ENCODE measurements at places on chromosomes 13 and 19.

GRCh38 chr13:27034678-27035111 is 136.9 kb downstream of the USP12 start:
- H3K4me3 ChIP-seq = peak overlapping the region; percentile 50
- no peak for DNase-seq
- peaks cover 5% of the 10 kb centered on the region for H3K27me3 ChIP-seq

DNA sequence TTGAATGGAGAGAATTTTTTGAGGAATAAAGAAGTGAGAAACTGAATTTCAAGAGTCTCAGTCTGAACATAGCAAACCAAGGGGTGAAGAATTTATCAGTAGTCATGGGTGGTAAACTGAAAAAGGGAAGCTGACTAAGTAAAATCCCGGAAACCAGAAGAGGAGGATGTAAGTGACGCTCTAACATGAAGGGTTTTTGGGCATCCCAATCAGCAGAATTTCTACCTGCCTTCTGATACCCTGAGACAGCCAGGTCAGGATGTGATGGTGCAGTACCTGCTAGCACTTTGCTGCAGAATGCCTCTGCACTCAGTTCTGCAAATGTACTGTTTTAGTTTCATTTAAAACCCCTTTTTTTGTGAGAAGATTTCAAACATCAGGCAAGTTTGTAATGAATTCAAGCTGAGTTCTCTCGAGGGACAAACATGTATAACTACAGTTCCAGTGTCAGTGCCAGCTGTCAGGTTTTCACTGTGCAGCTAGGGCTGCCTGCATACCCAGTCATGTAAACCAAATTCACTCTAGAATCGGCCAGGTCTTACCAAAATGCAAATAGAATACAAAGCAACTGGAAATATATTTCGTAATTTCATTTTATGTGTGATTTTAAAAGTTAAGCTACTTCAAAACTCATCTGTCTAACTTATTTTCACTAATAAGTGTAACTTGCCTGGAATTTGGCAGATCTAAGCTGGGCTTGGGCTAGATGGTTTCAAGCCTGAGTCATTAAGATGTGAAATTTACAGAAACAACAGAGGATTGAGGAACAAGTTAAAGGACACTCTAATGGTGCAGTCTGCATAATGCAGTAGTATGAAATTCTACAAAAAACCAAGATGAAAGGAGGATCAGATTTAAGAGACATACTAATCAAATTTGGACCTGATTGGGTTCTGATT is 13.8 kb downstream of the METTL21C start:
- H3K4me3 ChIP-seq = no peak overlapping the region
- H3K27me3 ChIP-seq = no peaks in the 10 kb centered on the region
- DNase-seq = no peak
- H3K36me3 ChIP-seq = peaks cover 16% of the 10 kb centered on the region

GRCh38 chr19:14699641-14700040 is 9.8 kb downstream of the ZNF333 start:
- H3K36me3 ChIP-seq = peaks cover 54% of the 10 kb centered on the region
- no peaks in the 10 kb centered on the region for H3K27me3 ChIP-seq
- H3K4me3 ChIP-seq = no peak overlapping the region

DNA sequence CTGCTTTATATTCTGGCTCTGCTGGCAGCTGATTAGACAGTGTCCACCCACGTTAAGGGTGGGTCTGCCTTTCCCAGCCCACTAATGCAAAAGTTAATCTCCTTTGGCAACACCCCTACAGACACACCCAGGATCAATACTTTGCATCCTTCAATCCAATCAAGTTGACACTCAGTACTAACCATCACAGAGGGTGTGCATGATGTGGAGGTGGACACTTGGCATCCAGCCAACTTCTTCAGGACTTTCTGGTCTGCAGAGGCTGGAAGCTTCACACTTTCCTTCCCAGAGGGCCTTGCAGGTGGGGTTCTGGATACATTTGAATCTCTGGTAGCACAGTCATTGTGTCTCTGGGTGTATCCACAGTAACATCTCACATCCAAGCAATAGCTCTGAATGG is 18.9 kb upstream of the IGFL1 start:
- H3K36me3 ChIP-seq = no peaks in the 10 kb centered on the region
- H3K27ac ChIP-seq = no peak overlapping the region
- no peaks in the 10 kb centered on the region for H3K4me1 ChIP-seq

DNA sequence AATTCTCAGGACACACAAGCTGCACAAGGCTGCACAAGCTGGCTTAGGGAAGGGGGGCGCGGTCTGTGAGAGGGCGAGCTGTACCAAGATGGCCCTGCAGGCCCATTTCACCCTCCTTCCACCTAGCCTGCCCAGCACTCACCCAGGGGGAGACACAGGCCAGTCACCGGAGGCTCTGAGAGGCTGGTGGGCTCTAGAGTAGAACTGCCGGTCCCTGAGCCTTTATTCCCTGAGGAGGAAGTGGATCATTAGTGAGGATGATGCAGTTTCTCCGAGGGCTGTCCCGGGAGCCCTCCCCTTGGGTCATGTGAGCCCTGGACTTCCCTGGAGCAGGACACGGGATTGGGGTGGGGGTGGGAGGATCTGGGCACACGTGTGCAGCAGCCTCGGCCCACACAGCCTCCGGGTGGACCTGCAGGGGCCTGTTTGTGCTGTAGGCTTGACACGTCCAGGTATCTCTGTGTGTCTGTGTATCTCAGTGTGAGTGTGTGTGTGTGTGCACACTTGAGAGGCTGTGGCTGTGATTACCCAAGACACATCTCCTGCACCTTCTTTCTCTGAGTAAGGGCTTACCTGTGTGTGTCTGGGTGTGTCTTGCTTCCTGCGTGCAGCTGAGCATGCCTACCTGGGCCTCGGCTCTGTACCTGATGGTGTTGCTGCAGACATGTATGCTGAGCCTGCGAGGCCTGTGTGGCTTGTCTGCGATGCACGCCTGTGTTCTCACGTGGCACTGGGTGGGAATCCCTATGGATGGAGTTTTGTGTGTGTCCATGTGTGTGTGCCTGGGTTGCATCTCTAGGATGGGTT is at the start of gene ACP5:
Gene ACP5 (minus strand): TSS at position 195 of the 807 bp plus-strand sequence. CDS start 328 bp downstream, outside the sequence.
- peaks cover 12% of the 10 kb centered on the region for H3K36me3 ChIP-seq
- peak within 1 kb of the TSS; percentile 45 for H3K27ac ChIP-seq
- H3K4me3 ChIP-seq = peak within 1 kb of the TSS; percentile 84
- no peaks in the 10 kb centered on the region for H3K27me3 ChIP-seq

GRCh38 chr13:46476174-46476573 is 76.8 kb upstream of the LRCH1 start:
- peaks cover 2% of the 10 kb centered on the region for H3K36me3 ChIP-seq
- no peak overlapping the region for H3K27ac ChIP-seq
- no peaks in the 10 kb centered on the region for H3K4me1 ChIP-seq
- peaks cover 2% of the 10 kb centered on the region for H3K27me3 ChIP-seq

- no peak for DNase-seq
- no peak overlapping the region for H3K27ac ChIP-seq
- peaks cover 18% of the 10 kb centered on the region for H3K36me3 ChIP-seq
- no peaks in the 10 kb centered on the region for H3K27me3 ChIP-seq
- H3K4me3 ChIP-seq = no peak overlapping the region
- peaks cover 26% of the 10 kb centered on the region for H3K4me1 ChIP-seq
Measured at GRCh38 chr19:6754136-6754535, 13.1 kb downstream of the SH2D3A start.

GRCh38 chr13:39565036-39565949 is 37.7 kb downstream of the LHFPL6 start:
- no peak overlapping the region for H3K4me3 ChIP-seq
- DNase-seq = no peak
- H3K36me3 ChIP-seq = no peaks in the 10 kb centered on the region
- H3K27ac ChIP-seq = no peak overlapping the region

- H3K4me1 ChIP-seq = peaks cover 20% of the 10 kb centered on the region
- peaks cover 46% of the 10 kb centered on the region for H3K27me3 ChIP-seq
- H3K4me3 ChIP-seq = no peak overlapping the region
- no peak overlapping the region for H3K27ac ChIP-seq
- DNase-seq = no peak
Measured at GRCh38 chr19:41220811-41221210, 1.8 kb downstream of the AXL start.

DNA sequence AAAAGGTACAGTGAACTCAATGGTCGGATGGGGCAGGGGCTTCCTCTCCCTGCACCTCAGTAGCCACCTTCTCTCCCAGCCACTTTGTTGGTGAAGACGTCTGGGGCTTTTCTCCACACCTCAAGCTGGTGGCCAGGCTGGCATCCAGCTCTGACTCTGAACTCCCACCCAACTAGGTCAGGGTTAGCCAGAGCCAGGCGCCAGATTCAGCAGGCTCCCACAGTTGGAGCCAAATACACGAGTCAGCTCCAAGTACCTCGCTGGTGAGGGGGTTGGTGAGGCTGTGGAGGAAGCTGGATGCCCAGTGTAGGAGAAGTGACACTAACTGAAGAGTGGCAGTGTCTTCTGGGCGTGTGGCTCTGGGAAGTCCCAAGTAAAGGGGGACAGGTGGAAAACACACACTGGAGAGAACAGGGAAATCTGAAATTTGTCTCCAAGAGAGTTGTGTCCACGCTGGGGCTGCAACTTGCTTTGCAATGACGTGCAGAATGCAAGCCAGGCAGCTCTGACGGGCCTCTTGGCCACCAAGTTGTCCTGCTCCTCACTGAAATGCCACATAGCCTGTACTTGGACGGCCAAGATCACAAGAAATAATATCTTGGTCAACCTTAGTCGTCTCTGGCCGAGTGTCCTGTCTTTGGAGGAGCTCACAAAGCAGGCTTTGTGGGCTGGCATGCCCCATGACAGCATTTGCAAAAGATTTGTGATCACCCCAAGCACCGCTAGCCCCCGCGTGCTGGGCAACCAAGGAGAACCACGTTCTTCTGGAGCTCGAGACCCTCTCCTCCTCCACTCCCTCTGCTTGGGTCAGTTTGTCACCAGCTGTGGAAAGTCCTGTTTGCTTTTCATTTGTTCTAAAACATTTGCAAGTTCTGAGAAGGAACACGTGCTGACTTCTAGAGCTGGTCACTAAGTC is 18.1 kb downstream of the SLC7A1 start:
- peaks cover 4% of the 10 kb centered on the region for H3K36me3 ChIP-seq
- H3K27ac ChIP-seq = no peak overlapping the region
- H3K4me3 ChIP-seq = no peak overlapping the region

DNA sequence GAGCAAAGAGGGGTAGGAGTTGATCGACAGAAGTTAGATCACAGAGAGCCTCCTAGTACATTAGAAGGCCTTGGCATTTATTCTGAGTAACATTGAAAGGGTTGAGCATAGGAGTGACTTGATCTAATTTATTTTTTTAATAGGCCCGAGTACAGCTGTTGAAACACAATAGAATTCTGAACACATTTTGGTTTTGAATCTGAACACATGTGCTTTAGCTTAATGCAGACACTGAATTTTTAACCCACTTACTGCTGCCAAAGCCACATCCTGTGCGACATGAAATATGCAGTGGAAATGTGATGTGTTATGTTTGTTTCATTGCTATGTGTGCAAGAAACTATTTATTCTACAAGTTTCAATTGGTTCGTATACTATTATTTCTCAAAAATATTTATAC is 1505.9 kb downstream of the PCDH9 start:
- H3K27me3 ChIP-seq = no peaks in the 10 kb centered on the region
- no peak overlapping the region for H3K27ac ChIP-seq
- no peaks in the 10 kb centered on the region for H3K4me1 ChIP-seq
- no peak overlapping the region for H3K4me3 ChIP-seq

DNA sequence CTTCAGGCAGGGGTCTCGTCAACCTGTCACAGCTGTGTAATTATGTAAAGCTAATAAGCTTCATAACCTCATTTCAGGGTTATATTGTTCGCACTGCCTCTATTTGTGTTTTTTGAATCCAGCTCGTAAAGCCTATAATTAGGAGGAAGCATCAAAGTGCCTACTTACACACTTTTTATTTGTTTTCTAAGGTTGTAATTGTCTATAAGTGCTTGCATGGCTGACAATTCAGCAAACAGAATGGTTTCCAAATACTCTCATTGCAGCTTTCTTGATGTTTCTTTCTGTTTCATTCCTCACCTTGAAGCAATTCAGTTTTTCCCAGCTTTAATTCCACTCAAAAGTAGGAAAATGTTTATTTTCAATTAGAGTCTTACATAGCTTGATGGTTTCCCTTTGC is 336.3 kb downstream of the HS6ST3 start:
- H3K4me1 ChIP-seq = no peaks in the 10 kb centered on the region
- H3K27ac ChIP-seq = no peak overlapping the region
- no peak overlapping the region for H3K4me3 ChIP-seq
- no peaks in the 10 kb centered on the region for H3K36me3 ChIP-seq
- H3K27me3 ChIP-seq = no peaks in the 10 kb centered on the region
- DNase-seq = no peak

DNA sequence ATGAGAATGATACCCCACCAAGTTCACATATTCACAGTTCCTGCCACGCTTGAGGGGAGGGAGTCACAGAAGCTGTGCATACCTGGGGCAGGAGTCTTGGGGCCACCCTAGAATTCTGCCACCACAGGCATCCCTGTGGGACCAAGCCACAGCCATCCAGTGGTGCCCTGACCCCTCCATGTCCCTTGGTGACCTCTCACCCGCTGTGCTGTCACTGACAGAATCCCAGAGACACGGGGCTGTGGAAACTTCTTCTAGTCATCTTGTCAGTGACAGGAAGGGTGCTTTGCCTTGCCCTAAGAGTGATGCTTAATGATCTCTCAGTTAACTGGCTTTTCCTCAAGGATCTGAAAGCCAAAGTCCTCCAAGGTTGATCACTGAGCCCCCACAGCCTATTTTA is 58.4 kb upstream of the UQCRFS1 start:
- no peak for DNase-seq
- H3K27me3 ChIP-seq = peaks cover 8% of the 10 kb centered on the region
- H3K36me3 ChIP-seq = no peaks in the 10 kb centered on the region
- H3K27ac ChIP-seq = no peak overlapping the region

- H3K27me3 ChIP-seq = peaks cover 1% of the 10 kb centered on the region
- no peak overlapping the region for H3K4me3 ChIP-seq
- peaks cover 2% of the 10 kb centered on the region for H3K4me1 ChIP-seq
- no peak for DNase-seq
- no peaks in the 10 kb centered on the region for H3K36me3 ChIP-seq
- no peak overlapping the region for H3K27ac ChIP-seq
Measured at GRCh38 chr13:47865883-47866282, 135.2 kb downstream of the SUCLA2 start.

DNA sequence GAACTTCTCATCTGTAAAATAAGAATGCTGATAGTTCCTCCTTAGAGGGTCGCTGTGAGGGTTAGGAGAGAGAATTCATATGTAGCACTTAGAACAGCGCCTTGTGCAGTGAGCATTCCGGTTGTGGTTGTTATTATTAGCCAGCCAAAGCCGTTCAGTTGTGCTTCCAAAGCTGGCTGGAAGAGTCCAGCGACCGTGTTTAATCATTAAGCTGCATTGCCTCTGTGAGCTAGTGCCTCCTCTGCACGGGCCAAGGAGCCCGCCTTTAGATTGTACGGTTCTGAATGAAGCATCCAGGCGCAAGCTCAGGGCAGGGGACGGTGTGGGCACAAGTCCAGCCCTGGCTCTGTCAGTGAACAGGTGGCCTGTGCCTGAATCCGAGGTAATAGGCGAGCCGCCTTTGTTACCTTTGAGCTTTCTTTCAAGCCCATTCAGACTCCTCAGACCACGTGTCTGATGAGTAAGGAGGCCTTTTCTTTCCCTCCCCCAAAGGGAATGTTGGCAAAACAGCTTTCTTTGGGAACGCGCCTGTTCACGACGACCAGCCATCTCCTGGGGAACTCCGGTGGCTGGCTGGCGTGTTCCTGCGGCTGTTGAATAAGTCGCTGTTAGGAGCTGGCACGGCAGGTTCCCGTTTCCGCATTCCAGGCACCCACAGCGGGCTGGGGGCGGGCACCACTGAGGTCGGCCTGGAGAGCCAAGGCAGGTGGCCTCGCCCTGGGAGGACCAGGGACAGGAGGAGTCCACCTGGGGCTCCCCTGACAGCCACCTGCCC is 25.1 kb downstream of the SIPA1L3 start:
- H3K36me3 ChIP-seq = peaks cover 17% of the 10 kb centered on the region
- H3K27me3 ChIP-seq = no peaks in the 10 kb centered on the region
- no peak for DNase-seq
- peak overlapping the region; percentile 77 for H3K4me3 ChIP-seq
- peak overlapping the region; percentile 85 for H3K27ac ChIP-seq
